ENCODE measurements at places on chromosomes 7 and 10. TPM values are rescaled to one million over a fixed set of nuclear protein-coding genes. Genes with fewer than 3 reads are reported as not detected.

- no peak for DNase-seq
Measured at GRCh38 chr10:102527546-102527945, 23.8 kb downstream of the SUFU start.

GRCh38 chr10:131280101-131280500 lies 31.4 kb downstream of the TCERG1L start:
- DNase-seq: no peak

OR6V1 gene
- not detected for total RNA-seq

DNA sequence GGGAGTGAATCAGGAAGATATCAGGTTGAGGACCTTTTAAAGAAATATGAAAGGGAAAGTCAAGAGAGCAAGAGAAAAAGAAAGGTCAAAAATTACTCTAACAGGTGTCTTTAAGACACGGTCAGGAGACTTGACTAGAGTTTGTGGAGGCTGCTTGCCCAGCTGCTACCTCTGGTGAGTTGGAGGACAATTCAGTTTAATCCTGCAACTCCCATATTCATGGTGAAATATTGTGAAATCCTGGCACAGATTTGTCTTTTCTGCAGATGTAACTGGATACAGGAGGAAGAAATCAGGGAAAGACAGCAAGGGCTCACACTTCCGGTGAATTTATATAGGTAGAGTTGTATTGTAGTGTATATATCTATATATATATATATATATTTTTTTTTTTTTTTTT lies 93.5 kb downstream of the AKAP9 start:
- no peak for DNase-seq

GRCh38 chr10:124165311-124165710 lies 71.9 kb upstream of the CHST15 start:
- DNase-seq: no peak

ACTR3C gene
- total RNA-seq: 2.6 TPM

DNA sequence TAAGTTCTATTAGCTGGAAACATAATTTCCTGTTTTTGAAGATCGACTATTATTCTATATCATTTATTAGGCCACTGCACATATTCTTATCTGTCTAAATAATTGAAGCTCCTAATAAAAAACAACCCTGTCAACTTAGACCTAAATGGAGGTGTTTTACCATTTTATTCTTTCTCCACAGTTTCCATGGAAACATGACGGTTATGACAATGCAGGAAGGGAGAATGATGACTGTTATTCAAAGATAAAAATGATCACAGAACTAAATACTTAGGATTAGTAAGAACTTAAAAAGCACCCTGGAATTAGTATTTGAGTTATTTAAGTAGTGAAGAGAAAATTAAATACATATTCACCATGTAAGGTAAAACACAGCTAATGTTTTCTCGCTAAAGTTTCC lies 119.9 kb upstream of the DKK1 start:
- no peak for DNase-seq

DNA sequence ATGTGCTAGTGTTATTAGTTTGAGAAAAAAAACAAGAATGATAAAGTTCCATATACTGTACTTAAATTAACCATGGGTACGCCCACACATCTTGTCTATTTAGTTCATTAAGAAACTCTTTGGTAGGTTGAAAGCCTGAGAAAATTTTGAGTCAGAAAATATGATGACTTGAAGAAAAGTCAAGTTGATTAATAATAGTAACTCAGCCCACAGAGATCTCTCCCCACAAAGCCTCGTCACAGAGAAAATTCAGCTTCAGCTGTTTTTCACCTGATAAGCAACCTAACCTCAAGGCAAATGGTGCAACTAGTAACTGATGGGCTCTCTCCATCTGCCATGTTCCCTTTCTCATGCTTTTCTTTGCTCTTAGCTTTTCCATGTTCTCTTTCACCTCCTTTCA lies 1021.6 kb downstream of the GATA3 start:
- no peak for DNase-seq

DNA sequence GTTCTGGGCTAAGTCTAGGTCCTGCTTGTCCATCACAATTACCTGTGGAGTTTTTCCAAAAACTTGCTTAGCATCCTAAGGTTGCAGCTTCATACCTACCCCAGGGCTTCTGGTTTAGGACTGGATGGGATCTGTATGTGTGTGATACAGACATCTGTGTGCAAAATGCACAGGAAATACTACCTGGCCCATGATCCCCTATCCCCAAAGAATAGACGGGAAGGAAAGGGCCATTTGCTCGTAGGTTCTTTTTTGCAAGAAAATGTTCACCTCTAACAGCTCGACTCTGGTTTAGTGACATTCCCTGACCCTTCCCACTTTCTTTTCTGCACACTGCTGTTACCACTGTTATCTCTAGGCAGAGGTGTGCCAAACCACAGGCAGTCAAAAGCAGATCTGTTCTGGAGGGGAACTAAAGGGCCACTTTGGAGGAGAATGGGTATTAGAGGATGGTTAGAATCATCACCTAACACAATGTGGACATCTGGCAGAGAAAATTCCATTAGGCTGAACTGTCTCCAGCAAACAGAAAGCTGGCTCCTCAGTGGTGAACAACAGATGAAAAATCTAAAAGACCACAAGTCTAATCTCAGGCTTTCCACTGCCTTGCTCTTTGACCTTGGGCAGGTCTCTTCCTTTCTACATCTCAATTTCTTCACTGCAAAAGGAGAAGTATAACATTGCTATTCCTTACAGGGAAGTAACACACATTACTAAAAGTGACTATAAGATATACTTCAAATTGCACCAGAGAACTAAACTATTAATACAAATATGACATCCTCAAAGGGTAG lies 107.4 kb downstream of the UBE2H start:
- no peak for DNase-seq

DPYSL4 gene
- 1.5 TPM for total RNA-seq

GRCh38 chr10:67839951-67840350 lies 2.0 kb upstream of the DNAJC12 start:
- no peak for DNase-seq

ANKRD2 gene
- total RNA-seq: not detected

SPACDR gene
- not detected for total RNA-seq

GRID2IP gene
- 0.21 TPM for total RNA-seq

DNA sequence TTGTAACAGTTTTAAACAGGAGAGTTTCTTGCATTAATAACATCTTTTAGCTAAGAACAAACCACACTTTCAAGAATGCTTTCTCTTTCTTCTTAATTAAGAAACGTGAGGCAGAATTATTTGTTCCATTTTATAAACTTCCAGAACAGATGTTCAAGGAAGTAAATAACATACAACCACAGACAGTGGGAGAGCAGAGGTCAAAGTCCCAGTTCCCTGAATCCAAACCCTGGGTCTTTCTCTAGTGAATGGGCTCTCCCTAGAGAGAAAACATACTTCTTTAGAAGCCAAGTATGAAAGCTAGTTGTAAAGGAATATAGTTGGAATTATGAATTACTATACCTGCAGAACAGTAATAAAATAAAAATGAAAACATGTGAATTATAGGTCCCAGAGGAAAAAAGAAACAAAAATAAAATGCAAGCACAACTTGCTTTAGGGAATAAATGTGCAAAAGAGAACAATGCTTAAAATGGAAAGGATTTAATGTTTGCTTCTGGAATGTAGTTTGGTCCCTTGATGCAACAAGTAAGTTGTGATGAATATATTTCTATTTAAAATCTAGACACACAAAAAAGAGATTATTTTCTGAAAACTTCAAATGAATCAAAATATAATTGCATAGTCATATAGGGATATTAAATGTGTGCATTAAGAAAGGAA lies 6.0 kb downstream of the OR6B1 start:
- DNase-seq: no peak

GRCh38 chr10:91137822-91138221 lies 82.6 kb upstream of the PCGF5 start:
- no peak for DNase-seq

DNA sequence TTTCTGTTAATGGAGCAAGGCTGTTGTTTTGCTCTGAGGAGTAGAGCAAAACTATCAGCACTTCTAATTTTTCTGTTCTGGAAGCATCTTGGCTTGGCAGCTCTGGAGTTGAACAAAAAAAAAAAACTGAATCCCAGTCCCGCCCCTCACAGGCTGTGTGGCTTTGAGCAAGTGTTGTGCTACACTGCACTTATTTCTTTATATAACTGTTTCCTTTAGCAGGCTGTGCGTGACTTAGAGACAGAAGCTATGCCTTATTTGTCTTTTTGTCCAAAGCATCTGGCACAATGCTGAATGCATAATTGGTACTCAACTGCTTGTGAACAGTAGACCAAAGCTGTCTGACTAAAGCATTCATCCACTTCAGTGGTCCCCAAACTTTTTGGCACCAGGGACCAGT lies 96.1 kb downstream of the AMPH start:
- DNase-seq: no peak

- no peak for DNase-seq
Measured at GRCh38 chr7:110224643-110225042, 866.3 kb upstream of the LRRN3 start.

DNA sequence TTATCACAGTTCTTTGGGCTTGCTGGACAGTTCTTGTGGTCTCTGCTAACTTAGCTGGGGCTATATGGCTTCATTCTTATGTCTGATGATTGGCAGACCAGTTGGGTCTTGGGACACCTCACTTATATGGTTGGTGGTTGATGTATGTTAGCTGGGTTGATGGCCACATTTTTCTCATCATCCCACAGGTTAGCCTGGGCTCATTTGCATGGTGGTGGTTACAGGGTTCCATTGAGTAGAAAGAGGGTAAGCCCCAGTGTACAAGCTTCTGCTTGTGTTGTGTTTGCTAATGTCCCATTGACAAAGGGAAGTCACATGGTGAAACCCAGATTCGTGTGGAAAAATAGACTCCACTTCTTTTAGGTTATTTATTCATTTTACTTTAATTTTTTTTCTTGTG lies 40.6 kb downstream of the TMEM60 start:
- DNase-seq: no peak

DNA sequence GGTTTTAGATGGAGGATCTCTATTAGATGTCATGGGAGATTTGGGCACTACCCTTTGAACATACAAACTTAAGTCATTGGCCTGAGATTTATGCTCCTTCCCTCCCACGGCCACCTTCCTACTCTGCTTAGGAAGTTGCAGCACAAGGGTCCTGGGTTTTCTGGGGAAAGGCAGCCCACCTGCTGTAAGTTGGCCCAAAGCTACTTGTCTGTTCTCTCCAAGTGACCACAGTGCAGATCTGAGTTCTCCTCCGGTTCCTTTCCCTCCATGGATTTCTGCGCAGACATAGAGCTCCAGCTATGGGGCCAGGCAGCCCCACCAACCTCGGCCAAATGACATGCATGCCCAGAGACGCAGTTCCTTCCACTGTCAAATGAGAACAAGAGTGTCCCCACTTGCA lies 12.8 kb upstream of the C10orf53 start:
- no peak for DNase-seq

TFPI2 gene
- total RNA-seq: 10.5 TPM

SEMA3C gene
- total RNA-seq: 54.4 TPM

CFAP69 gene
- 17.4 TPM for total RNA-seq

DNA sequence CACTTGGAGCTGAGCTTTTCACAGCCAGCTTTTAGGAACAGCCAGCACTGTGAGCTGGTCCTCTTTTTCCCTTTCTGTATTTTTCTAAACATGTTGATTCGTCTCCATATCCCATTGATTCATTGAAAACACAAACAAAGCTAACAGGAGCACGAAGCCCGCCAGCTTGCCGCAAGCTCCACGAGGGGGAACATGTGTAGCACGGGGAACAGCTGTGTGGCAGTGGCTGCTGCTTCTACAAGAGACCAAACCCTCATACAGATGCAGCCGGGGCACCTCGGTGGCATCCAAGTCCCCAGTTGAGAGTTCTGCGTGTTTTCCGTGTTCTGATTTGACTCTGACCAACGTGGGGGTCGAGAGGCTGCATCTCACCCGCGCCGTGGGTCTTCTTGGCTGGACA lies 80.8 kb upstream of the SH2B2 start:
- no peak for DNase-seq

DNA sequence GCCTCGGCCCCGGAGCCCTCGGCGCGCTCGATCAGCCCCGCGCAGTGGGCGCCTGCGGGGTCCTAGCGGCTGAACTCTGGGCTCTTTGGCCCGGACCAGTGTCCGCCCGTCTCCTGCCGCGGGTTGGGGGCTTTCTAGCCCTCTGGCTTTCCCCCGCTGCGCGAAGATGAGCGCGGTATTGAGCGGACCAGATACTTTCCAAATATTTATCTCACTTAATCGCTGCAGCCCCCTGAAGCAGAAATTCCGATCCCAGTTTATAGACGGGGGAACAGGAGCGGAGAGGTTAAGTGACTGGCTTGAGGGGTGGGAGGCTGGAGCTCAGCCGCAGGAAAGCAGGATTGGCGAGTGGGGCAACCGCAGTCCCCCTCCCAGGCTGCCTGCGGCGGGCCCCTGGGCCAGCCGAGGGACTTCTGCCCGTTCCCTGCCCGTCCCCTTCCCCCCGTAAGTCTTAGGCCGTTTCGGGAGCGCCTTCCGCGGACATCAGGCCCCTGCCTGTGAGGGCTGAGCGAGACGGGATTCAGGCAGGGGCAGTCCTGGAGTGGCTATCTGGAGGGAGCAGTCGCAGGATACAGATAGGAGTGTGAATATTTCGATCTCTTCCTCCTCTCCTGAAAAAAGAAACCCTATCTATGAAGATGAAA lies 565 bp downstream of the STRIP2 start:
- peak; percentile 16 for DNase-seq

TRIL gene
- total RNA-seq: 23.5 TPM

DNA sequence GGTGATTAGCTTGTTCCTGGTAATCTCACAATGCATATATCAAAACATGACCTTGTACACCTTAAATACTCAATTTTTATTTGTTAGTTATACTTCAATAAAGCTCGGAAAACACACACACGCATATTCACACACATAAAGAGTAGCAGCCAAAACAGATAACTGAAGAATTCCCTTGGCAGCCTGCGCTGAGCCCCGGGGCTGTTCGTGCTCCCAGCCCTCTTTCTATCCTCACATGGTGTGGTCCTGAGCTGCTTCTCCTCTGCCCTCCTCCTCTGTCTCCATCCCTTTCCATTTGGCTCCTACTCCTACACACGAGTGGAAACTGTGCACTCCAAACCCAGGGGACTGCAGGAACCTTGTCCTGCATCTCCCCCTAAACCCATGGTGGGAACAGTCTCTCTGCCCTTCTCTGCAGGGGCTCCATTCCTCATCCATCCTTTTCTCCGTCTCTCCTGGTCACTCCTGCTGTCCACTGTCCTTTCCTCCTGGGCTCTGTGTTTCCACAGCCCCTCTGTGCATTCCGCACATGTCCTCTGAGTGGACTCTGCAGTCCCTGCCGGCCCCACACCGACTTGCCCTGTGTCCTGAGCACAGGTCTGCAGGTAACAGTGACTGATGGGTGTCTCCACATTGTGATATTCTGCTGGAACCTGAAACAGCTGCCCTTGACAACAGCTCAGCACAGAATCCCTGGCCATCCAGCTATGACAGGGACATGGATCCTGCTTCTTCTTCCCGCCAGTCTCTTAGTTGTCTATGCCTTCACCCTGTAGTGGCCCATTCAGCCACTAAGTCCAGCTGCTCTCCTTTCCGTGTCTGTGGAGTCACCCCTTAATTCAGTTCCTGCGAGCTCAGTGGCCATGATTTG lies 216.8 kb upstream of the ZNF32 start:
- DNase-seq: no peak

GRCh38 chr10:12874501-12874900 lies 127.0 kb downstream of the CCDC3 start:
- DNase-seq: no peak

- no peak for DNase-seq
Measured at GRCh38 chr10:114925587-114926586, 12.1 kb upstream of the TRUB1 start.

Data from uterus (tissue), 4 donors.